Stimulated activated CD8-positive, alpha-beta memory T cell treated with anti-CD3 and anti-CD28 coated beads, Interleukin-7, amount 100 ng/mL, for 4 hours (primary cell): ENCODE measurements at places on chromosomes 4 and X.

DNA sequence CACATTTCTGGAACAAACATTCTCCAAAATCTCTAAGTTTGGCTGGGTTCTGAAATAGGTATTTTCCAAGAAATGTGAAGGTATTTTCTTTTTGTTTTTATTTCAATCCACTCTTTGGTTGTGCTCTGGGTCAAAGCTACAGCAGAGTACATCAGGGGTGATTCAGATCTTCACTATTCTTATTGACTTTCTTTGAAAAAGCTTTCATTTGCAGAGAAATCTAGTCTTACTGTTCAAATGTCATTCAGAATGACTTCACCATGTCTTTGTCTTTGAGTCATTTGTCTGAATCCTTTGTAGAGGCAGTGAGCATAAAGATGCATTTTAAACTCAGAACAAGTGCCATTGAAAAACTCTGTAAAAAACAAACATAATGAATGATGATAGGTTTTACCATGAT, 547.2 kb upstream of the ADGRL3 start:
- DNase-seq = no peak

GRCh38 chr4:48472794-48473193, 10.3 kb upstream of the SLC10A4 start:
- no peak for DNase-seq

GRCh38 chr4:156182269-156182668, 228.6 kb upstream of the CTSO start:
- no peak for DNase-seq

GRCh38 chrX:45295259-45295986, 94.7 kb upstream of the DIPK2B start:
- DNase-seq = no peak

DNA sequence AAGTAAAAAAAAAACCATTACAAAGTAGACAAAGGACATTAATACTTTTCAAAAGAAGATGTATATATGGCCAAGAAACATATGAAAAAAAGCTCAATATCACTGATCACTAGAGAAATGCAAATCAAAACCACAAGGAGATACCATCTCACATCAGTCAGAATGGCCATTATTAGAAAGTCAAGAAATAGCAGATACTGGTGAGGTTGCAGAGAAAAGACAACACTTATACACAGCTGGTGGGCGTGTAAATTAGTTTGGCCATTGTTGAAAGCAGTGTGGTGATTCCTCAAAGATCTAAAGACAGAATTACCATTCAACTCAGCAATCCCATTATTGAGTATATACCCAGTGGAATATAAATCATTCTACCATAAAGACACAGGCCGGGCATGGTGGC, 39.3 kb downstream of the TASL start:
- no peak for DNase-seq

GRCh38 chr4:176340871-176341685, 21.3 kb downstream of the SPCS3 start:
- no peak for DNase-seq

- peak; percentile 19 for DNase-seq
Measured at GRCh38 chrX:15816886-15817285, 26.6 kb downstream of the ZRSR2 start.

DNA sequence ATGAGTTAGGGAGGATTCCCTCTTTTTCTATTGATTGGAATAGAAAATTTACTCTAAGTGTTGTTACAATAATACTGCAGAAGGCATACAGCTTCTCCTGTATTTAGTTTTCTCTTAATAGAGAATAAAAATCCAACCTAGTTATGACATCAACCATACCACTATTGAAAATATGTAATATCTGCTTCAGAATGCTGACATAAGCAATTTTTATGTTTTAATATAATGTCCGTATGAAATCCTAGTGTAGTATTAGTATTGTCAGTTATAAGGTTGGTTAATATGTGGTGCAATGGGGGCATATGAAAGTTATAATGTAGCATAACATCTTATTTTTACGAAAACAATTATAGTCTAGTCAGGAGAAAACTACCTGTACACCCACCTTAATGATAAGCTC, 68.2 kb downstream of the HEPH start:
- no peak for DNase-seq

- DNase-seq = no peak
Measured at GRCh38 chr4:142267101-142267500, 579.0 kb downstream of the INPP4B start.

DNA sequence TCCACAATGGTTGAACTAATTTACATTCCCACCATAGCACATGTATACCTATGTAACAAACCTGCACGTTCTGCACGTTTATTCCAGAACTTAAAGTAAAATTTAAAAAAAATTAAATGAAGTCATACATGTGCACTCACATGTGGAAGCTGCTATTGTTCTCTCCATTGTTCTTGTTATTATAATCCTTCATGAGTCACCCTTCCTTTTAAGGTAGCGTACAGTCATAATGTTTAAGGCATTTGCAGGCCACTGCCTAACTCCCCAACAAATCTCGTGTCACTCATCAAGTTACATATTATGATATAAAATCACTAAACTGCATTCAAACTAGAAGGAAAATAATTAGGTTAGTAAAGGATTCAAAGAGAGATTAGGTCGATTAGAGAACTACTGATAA, 63.6 kb downstream of the SLC7A11 start:
- no peak for DNase-seq

DNA sequence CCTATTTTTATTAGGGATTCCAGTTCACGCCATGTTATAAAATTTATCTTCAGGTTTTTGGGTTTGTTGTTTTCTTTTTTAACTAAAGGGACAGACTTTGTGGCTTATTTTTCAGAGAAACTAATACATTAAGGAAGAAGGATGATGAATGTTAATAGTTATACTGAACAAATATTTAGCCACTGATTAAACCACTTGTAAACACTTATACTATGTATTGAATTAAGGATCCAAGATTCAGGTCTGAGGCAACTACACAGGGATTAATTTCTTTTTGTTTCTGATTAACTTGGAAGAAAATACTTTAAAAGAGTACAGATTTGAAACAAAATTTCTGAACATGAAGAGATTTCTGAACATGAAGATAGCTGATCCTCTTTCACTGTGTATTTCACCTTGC, 82.8 kb upstream of the NAP1L5 start:
- no peak for DNase-seq

- DNase-seq = no peak
Measured at GRCh38 chrX:67585401-67585800, 41.6 kb downstream of the AR start.

DNA sequence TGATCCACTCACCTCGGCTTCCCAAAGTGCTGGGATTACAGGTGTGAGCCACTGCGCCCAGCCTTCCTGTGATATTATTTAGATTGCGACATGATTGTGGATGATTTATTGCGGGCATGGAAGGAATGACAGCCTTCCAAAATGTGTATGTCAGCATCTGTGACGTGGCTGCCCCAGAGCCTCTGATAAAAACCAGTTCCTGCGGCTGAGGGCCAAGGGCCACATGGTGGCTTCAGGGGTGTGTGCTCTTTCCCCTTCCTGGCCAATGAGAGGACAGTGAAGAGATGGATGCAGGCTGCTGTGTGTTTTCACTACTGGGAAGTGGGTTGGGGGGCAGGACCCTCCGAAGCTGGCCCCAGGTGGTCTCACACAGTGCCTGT, 57.4 kb upstream of the HGFAC start:
- no peak for DNase-seq

DNA sequence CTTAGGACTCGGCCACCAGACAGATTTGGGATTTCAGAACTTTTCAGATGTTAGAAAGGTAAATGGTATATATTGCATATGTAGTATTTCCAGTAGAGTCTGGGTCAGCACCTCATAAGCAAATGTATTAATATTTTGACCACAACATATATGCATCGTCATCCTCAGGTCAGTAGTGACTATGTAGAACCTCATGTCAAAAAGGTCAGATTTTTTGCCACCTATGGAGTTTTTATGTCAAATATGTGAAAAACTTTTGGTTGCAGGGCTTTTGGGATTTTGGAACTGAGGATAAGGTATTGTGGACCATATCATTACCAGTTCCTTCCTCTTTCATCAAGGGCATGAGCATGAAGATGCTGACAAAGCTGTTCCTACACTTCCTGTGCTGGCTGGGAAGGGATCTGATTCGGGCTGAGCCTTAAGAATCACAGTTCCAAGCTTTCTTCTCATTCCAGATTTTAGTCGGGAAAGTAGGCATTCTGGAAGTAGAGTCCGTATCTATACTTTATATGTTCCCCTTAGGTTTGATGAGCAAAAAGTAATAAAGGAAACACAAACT, 183.0 kb upstream of the PGRMC2 start:
- DNase-seq = no peak

GRCh38 chrX:105725228-105725627, 97.1 kb upstream of the NRK start:
- DNase-seq = no peak

DNA sequence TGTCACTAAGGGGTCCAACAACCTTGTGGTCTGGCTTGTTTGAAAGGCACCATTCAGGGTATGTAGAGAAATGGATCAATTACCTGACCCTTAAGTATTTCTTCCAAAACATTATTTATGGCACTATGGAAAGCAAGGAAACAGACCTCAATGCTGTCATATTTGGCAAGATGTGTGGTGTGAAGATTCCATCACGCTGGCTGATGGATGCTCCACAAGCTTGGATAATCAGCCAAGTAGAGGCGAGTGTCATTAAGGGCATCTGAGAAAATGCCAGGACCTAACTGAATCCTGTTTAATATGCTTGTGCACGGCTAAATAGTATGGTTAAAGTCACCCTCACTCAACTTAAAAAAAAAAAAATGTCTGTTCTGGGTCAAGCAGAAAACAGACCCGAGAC, 120.7 kb downstream of the COMMD8 start:
- DNase-seq = no peak

DNA sequence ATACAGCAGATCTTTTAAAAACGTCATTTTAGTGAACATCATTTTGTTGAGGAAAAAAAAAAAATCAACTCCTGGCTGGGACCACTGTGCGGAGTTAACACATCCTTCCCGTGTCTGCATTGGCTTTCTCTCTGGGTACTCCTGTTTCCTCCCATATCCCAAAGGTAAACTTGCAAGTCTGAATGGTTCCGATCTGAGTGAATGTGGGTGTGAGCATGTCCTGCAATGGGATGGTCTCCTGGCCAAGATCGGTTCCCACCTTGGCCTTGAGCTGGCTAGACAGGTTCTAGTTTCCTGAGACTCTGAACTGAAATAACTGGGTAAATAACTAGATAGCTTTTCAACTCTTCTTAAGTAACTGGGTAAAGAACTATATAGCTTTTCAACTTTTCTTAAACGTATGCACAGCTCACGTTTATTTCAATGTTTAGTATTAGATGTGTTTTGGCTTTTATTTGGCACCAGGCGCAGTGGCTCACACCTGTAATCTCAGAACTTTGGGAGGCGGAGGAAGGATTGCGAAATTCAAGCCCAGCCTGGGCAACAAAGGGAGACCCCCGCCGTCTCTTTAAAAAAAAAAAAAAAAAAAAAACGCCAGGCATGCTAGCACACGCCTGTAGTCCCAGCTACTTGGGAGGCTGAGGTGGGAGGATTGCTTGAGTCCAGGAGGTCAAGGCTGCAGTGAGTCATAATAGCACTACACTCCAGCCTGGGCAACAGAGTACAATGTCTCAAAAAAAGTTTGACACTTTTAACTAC, 14.0 kb downstream of the RBMX start:
- DNase-seq = no peak

DNA sequence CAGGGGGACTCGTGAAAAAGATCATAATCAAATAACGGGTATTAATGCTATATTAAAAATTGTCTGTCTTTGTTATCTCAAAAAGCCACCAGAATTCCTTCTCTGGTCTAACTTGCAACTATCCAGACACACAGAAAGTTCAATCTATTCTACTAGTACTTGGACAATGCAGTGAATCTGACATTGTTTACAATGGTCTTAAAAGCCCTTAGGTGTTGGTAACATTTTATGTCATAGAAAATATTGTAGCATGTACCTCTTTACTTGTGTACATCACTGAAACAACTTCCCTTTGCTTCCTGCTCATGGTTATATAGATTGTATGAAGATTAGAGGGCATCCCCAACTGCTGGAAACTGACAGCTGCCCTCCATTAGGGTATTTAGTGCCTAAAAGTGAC, 71.1 kb upstream of the PPP3CA start:
- no peak for DNase-seq

DNA sequence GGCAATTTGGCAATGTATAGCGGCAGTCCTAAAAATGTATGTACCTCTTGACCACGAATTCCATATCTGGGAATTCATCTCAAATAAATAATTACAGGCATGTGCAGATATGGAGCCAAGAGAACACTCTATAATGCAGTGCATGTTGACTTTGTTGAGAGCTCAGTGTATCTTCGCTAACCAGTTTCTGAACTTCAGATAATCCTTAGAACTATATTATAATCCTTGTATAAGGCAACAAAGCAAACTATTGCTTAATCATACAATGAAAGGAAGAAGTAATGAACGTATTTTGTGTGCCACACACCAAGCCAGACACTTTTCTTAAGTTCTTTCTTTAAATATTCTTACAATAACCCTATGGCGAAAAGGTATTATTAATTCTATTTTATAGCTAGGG, 168.5 kb downstream of the SMIM20 start:
- no peak for DNase-seq

DNA sequence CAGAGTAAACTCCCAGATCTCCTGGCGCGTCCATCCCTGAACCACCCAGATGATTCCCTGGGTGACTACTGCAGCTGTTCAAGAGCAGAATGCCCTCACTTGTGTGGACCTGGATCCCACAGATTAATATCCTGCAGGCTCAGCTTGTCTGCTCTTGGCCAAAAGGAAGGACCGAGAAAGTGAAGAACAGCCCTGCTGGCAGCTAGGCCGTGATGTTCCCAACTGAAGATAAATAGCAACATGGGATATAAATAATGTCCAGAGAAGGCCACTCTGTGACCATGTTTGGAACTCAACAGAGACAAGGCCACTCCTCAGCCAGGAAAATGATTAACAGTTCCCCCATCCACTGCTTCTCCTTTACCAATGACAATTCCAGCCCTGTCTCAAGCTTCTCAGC, 21.5 kb downstream of the SUPT20HL2 start:
- DNase-seq = no peak

GRCh38 chr4:35247047-35247446, 997.3 kb downstream of the ARAP2 start:
- DNase-seq = no peak
